Cortex of kidney (tissue), 1 donor: ENCODE measurements at places on chromosomes 1 and 21.
A peak's percentile ranks its signal among the peaks of the same experiment; 100 is the strongest.

DNA sequence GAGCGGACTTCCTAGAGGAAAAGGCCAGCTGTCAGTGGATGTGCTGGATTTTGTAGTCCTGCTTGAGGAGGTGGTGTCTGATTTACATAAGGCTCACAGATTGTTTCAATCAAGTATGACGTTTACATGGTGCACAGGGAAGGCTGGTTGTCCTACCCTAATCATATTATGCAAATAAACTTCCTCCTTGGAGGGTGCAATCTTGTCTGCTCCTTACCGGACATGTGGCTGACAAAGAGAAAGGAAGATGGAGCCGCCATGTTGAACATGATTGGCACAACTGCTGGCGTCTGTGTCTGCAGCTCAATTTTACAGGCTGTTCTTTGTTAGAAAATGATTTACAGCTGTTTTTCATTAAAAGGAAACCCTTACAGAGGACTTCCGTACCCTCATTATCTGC lies 1656.1 kb downstream of the KCNT2 start:
- DNase-seq = no peak

DNA sequence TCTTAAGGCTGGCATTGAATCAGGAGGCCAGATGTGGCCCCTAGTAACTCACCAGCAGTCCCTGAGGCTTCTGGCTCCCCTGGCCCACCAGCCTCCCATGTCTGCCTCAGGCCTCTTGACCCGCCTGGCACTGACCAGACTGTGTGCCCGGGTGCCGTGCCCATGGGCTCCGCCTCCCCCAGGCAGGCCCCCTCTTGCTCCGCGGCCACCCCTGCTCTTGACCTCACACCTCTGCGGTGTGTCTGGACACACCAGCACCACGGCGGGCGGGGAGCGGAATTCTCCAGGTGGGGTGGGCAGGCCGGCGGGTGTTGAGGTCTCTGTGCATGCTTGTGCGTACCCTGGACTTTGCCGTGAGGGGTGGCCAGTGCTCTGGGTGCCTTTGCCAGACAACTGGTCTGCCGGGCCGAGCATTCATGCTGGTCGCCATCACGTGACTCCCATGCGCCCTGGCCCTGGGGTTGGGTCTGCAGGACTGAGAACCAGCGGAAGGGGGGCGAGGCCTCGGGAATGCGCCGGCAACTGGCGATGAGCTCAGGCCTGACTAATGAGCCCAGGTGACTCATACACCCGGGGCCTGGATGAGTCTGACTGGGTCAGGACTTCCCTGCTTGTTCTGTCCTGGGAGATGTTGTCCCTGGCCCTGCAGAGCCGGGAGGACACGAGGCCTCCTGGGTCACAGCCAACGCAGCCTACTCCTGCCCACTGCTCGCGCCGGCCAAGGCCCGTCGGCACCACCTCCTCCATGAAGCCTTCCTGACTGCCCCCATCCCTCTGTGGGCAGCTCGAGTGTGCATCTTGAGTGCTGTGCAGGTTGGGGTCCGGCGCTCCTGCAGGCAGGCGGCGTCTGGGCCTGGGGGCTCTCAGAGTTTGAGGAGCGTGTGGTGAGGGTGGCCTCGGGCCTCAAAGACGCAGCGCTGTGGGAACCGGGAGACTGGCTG lies 22.6 kb downstream of the COL18A1 start:
- DNase-seq = peak; percentile 78

DNA sequence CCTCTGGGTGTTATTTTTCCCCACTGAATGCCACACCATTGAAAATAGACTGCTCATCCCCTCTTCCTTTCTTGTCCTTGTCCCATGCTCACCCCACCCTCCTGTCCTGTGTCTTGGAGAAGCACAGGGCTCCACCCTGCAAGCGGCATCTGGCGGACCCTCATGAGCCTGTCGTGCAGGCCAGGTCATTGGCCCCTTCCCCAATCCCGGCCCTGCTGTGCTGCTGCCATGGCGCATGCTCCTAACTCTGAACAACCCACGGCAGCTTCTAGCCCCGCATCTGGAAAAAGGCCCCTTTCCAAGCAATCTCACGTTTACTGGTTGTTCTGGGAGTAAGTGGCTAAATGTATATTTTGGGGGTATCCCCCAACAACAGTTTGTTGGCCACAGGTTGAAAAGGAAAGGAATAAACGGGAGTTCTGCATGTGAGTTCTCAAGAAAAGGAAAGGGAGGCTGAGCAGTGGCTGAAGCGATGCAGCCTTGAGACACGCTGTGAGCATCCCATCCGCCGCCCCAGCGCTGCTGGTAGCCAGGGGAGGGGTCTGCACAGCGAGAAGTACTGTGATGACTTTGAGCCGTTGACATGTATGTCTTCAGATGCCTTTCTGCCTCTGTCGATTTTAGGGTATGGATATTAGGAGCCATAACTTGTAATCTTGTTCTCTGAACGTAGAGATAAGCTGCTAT lies 16.3 kb downstream of the AGMAT start:
- no peak for DNase-seq

- no peak for DNase-seq
These were observed 133.9 kb upstream of the B3GALT2 start for GRCh38 chr1:193320270-193320669.

DNA sequence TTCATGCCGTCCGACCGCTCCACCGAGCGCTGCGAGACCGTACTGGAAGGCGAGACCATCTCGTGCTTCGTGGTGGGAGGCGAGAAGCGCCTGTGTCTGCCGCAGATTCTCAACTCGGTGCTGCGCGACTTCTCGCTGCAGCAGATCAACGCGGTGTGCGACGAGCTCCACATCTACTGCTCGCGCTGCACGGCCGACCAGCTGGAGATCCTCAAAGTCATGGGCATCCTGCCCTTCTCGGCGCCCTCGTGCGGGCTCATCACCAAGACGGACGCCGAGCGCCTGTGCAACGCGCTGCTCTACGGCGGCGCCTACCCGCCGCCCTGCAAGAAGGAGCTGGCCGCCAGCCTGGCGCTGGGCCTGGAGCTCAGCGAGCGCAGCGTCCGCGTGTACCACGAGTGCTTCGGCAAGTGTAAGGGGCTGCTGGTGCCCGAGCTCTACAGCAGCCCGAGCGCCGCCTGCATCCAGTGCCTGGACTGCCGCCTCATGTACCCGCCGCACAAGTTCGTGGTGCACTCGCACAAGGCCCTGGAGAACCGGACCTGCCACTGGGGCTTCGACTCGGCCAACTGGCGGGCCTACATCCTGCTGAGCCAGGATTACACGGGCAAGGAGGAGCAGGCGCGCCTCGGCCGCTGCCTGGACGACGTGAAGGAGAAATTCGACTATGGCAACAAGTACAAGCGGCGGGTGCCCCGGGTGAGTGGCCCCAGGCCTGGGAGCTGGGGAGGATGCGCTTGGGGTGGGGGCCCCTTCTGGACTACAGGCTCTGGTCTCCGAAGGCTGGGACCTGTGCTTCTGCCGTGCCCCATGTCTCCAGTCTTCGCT lies 1.1 kb downstream of the SKI start:
- DNase-seq = no peak

DNA sequence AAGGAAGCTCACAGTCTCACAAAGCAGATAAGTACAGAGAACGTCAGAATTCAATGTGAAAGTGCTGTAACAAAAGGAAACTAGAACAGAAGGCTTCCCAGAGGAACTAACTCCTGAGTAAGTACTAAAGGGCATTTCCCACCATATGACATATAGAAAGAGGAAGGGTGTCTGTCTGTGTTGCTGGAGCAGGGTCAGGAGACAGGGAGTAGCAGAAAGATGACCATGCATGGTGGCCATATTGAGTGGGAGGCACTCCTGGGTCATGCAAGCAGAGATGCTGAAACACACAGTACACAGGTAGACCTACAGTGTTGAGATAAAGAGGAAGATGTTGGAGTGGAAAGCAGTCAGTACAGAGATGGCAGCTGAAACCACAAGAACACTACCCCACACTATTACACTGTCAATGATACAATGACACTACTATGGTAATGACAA lies 47.3 kb downstream of the SLC25A24 start:
- no peak for DNase-seq

DNA sequence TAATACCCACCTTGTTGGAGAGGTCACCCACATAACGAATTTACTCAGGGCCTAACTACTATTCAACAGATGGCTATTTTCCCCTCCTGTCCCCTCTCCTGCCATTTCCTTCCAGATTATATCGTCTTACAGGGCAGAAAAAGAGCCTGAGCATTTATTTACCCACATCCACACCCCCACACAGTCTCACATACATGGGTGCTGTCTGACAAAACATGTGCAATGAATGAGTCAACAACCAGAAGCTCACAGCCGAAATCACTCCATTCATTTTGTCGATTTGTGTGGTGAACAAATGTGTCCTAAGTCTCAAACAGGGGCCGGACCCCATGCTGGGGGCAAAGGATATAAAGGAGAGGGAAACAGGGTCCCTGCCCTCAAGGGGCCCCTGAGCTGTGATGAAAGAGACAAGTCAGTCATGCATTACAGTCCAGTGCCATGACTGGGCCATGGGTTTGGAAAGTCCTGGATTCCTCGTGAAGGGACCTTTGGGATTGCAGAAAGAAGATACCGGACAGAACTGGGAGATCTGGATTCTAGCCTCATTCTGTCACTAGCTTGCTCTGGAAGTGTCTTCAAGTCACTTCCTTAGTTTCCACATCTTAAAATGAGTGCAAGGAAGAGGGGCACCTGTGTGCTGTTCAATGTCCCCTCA lies 16.4 kb upstream of the ZNF683 start:
- DNase-seq = no peak
